ENCODE measurements at places on chromosomes 7 and 10.

DNA sequence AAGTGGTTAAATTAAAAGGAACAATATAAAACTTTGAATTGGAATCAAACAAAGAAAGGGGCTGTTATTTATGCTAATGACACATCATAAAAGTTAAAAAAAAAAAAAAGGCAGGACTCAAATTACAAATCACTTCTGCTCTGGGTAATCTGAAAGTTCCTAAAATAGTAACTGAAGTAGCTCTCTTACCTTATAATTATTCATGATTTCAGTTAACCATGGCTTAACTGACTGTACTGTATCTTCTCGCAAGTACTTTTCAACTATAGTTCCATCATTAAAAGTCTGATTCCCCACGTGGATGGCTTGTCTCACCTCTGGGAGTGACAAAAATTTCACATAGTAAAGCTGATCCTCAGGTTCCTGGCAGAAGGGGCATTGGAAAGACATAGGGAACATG is 82.5 kb downstream of the CPVL start:
- no peak for DNase-seq

DNA sequence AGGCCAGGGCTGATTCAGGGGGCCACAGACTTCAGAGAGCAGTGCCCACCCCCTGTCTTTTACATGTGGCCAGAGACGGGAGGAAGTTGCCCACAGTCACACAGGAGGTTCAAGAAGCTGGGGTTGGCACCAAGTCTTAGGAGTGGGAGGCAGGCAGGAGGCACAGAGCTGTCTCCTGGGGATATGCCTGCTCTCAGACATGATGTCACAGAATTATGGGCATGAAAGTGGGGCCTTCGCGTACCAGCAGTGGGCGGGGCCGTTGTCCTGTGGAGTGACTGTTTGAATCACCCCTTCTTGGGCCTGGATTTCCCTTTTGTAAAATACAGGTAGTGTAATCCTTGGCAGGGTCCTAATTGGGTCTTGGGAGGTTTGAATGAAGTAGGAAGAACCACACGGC is 81.2 kb upstream of the PPIF start:
- no peak for DNase-seq

- no peak for DNase-seq
These were observed 504.9 kb upstream of the MGMT start for GRCh38 chr10:128962182-128962581.

- no peak for DNase-seq
These were observed 66.2 kb upstream of the SDK1 start for GRCh38 chr7:3234851-3235250.

- DNase-seq, result peak; percentile 38
These were observed 39.8 kb upstream of the SRGN start for GRCh38 chr10:69048103-69048502.

- no peak for DNase-seq
These were observed 73.9 kb downstream of the BICC1 start for GRCh38 chr10:58586282-58587245.

DNA sequence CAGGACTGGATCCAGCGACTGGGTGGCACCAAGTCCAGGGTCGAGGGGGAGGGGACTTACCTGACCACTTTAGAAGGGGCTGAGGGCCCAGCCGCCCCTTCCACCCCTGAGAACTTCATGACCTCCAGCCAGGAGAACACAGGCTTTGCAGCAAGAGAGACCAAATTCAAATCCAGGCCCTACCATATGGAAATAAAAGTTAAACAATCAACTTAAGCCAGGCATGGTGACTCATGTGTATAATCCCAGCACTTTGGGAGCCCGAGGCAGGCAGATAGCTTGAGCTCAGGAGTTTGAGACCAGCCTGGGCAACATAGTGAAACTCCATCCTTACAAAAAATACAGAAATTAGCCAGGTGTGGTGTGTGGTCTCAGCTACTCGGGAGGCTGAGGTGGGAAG is 61.9 kb downstream of the COL13A1 start:
- no peak for DNase-seq

DNA sequence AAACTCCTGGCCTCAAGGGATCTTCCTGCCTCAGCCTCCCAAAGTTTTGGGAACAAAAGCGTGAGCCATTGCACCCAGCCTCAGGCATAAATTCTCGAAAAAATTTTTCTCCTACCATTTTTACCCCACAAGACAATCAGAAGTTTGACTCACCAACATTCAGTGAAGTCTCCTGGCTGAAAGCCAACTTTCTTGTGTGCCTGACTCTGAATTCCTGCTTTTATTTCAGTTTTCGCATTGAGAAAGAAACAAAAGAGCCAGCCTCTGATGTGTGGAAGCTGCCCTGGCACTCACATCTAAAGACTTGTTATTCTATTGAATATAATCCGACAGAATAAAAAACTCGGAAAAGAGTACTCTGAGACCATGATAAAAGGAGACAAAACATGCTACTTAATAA is 402.9 kb downstream of the MAGI2 start:
- DNase-seq, result no peak

DNA sequence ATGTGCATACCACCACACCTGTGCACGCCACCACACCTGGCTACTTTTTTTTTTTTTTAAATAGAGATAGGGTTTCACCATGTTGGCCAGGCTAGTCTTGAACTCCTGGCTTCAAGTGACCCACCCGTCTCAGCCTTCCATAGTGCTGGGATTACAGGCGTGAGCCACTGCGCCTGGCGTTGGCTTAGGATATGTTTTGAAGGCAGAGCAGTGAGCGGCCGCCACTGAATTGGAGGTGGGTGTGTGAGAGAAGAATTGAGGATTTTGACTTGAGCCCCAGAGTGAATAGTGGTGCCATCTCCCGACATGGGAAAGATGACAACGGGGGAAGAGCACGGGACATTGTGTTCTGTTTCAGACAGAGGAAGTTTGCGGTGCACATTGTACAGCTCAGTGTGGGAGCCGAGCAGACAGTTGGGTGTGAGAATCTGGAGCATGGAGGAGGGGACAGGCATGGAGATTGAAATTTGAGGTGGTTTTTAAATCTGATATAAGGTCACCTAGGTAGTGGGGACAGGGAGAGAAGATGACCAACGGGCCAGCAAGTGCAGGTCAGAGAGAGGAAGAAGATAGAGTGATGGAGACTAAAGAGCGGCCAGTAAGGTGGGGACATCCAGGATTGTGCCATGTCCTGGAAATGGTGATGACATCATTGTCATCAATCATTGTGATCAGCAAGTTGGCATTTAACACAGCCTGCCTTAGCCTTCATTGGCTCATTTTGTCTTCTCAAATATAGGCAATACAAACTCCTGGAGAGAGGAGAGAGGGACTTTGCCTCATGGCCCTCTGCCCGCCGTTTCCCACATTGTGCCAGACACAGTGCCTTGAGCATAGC is 35.8 kb downstream of the VWA2 start:
- DNase-seq, result no peak

- DNase-seq, result no peak
These were observed 835 bp downstream of the COMMD3 start for GRCh38 chr10:22317076-22317370.

GRCh38 chr10:31273789-31274188 is 45.2 kb upstream of the ZEB1 start:
- DNase-seq, result no peak

- no peak for DNase-seq
These were observed 108.7 kb downstream of the DNAJC1 start for GRCh38 chr10:21894648-21895342.

DNA sequence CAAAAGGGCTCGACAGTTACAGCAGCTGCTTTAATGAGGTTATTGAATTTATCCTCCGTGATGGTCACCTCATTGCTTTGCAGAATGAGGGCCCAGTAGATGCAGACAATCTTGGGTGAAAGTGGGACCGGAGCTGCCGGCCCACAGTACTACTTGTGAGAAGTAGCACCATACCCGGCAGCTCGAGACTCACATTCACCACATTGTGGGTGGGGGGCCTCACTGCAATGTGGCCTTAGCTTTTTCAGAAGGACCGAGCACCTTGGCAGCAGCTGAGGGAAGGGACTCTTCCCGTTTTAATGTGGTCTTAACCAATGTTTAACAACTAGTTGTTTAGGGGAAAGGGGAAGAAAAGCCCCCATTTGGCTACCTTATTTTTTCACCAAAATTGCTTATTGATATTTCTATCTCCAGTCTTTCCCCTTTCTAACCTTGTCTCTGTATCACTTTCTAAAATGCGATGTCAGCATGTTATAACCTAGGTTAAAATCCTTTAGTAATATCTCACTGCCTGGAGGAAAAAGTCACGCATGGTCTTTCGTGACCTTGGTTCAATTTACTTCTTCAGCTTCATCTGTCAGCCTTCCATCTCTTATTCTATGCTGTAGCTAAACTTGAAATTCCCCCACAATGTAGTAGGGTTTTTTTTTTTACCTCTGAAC is 87.4 kb upstream of the PHYHIPL start:
- no peak for DNase-seq

DNA sequence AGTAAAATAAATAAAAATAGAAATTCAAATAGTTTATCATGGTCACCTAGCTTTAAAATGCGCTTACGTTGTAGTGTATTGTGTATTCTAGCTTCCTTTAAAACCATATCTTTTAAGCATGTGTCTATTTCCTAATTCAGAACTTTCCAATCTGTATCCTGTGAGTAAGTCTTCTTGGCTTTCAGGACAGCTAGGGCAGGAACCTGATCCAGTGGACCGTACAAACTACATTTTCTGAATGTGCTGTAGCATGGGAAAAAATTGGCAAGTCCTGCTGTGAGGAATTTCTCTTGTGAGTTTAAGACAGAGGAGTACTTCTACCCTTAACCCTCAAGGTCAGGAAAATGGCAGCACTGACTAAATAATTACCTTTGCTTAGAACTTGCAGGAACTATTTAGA is 12.1 kb downstream of the OPN1SW start:
- no peak for DNase-seq

DNA sequence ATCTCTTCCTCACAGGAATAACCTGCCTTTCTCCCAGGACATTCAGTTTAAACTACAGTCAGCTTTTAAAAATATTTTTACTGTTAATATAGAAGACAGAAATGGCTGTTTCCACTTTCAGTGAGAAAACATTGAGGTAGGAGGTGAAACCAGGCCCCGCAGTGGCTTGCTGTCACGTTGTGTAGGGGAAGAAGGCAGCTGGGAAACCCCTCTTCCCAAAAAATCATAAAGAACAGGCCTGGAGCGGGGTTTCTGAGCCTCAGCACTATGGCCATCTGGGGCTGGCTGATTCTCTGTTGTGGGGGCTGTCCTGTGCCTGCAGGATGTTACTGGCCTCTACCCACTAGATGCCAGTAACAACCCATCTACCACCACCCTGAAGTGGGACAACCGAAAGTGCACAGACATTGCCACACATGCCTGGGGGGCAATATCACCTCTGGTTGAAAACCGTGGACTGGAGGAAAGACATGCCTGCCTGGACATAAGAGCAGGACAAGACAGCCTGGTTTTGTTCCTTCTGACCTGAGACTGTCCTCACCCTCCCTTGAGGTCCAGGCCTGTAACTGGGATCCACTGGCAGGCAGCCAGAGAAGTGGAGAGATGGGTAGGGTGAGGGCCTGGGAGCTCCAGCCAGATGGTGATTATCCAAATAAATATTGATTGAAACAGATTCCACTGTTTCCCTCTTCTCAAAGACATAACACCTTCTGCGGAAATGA is 43.9 kb downstream of the KCNH2 start:
- no peak for DNase-seq

- no peak for DNase-seq
These were observed 4.9 kb downstream of the COL17A1 start for GRCh38 chr10:104080762-104081161.

- DNase-seq, result no peak
These were observed 1028.7 kb downstream of the XPNPEP1 start for GRCh38 chr10:108894402-108895301.

DNA sequence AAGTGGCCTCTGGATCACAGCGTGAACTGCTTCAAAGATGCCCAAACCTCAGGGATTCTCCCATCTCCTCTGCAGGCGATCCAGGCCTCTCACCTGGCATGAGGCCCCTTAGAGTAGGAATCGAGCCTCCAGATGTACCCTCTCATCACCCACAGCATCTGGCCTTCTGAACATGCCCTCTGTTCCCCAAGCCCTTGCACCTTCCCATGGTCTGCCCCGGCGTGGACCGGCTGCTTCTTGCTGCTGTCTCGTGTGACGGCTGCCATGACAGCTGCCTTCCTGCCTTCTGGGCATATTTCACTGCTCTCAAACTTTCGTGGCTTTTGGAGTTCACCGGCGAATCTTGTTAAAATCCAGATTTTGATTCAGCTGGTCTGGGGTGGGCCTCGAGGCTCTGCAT is 157.2 kb upstream of the NPS start:
- no peak for DNase-seq

GRCh38 chr10:129191797-129192196 is 275.2 kb upstream of the MGMT start:
- peak; percentile 37 for DNase-seq

DNA sequence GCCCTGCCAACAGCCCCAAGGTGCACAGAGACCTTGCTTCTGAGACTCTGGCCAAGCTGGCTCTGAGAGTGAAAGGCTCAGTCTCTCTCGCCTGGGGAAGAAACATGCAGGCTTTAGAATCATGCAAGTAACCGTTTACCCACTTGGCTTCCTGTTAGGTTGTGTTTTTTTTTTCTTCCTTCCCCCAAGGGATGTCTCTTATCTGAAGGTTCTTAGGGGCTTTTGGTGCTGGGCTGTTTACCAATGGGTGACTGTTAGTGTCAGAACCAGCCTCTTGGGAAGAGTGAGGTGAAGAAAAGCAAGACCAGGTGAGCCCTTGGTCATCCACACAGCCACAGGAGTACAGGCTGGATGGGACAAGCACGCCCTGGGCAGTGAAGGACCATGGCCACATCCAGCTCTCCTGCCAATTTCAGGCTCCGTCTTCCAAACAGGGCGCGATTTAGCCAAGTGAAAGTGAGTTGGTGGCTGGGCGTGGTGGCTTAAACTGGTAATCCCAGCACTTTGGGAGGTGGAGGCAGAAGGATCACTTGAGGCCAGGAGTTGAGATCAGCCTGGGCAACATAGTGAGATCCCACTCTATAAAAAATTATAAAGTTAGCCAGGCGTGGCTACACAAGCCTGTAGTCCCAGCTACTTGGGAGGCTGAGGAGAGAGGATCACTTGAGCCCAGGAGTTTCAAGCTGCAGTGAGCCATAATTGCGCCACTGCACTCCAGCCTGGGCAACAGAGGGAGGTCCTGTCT is 76.3 kb upstream of the CUX1 start:
- no peak for DNase-seq

GRCh38 chr7:38323156-38323555 is 49.7 kb upstream of the TARP start:
- DNase-seq, result no peak

DNA sequence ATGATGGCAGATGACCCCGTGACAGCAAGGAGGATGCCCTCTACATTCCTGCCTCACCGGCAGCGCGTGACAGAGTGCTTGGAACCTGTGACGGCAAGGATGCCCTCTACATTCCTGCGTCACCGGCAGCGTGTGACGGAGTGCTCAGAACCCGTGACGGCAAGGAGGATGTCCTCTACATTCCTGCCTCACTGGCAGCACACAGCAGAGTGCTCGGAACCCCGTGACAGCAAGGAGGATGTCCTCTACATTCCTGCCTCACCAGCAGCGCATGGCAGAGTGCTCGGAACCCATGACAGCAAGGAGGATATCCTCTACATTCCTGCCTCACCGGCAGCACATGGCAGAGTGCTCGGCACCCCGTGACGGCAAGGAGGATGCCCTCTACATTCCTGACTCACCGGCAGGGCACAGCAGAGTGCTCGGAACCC is 231.0 kb downstream of the DIP2C start:
- peak; percentile 60 for DNase-seq

- no peak for DNase-seq
These were observed 256.3 kb upstream of the MINDY3 start for GRCh38 chr10:16116404-16117304.

- DNase-seq, result no peak
These were observed 140.3 kb downstream of the MACC1 start for GRCh38 chr7:20076835-20077234.

Data from left cardiac atrium (tissue), 4 donors.